ENCODE measurements at places on chromosomes 2 and 18.

DNA sequence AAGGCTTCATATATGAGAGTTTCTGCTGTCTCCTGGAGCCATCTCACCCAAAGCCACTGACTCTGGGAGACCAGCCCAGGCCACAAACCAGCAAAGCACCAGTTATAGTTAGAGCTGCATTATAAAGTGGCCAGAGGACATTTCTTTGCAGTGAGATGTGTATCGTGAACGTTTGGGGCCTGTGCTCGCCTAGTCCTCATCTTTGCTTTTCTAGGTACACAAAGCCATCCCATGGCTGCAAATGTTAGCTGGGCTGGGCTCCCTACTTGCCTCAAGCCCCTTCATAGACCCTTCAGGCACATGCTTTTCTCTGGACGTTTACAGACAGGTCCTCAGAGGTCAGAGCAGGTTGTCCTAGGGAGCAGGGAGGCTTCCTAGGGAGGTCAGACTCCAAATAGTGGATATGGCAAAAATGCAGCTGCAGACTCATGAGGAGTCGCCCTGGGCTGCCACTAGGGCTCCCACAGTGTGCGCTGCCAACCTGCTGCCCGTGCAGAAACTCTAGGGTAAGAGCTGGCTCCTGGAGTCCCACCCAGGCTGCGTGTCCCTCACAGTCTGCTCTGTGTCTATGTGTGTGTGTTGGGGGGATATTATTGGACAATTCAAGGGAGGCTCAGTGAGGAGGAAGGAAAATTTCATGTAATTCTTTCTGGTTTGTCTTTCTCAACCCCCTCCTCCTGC lies 141.0 kb downstream of the RPIA start:
- no peak for DNase-seq

GRCh38 chr2:11945139-11946126 lies 199.0 kb downstream of the LPIN1 start:
- no peak for DNase-seq

- no peak for DNase-seq
Measured at GRCh38 chr2:179805001-179805400, 56.4 kb downstream of the ZNF385B start.

DNA sequence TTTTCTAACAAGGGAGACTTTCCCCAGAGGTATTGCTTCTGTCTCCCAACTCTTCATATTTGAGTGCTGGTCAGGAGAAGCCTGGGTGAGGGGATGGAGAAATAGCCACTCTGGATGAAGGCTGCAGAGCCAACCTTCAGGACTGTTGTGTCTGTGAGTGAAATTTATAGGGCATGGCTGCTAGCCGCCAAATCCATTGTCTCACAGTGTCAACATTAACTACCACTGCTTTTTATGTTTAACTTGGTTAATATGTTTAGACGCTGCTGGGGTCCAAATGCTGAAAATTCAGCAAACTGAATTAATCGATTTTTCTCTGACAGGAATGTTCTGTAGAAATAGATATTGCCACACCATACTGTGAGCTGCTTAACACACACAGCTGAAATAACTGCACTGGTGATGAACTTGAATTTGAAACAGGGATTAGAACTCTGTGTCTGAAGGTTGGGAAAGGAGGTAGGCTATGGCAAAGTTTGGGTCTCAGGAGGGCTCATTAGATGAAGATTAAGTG lies 281.0 kb downstream of the DCC start:
- no peak for DNase-seq

- no peak for DNase-seq
Measured at GRCh38 chr2:136137982-136138381, 20.0 kb upstream of the CXCR4 start.

GRCh38 chr2:30968660-30969397 lies 161.6 kb upstream of the CAPN13 start:
- no peak for DNase-seq

- no peak for DNase-seq
Measured at GRCh38 chr2:12265646-12266045, 451.1 kb upstream of the TRIB2 start.
